ENCODE measurements at places on chromosomes 11 and 22.

- no peak for DNase-seq
Observed at GRCh38 chr11:78310500-78310909, 107.1 kb downstream of the GAB2 start.

DNA sequence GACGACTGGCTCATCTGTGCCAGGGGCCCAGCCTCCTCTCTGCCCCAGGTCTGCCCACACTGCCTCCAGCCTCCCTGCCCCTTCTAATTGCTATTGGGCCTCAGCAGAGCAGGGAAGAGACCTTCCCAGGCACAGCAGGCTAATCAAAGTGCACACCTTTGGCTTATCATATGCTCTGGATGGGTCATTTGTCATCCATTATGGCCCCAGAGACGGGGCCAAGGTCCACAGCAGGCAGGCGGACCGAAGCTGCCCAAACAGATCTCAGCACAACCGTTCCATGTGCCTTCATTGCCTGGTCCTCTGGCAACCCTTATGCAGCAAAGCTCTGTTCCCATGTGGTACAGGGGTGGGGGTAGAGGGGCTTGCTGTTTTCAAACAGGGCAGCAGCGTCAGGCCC, 66.6 kb downstream of the TP53I11 start:
- DNase-seq, result no peak

GRCh38 chr11:11966826-11967668, 41.4 kb downstream of the DKK3 start:
- peak; percentile 63 for DNase-seq

DNA sequence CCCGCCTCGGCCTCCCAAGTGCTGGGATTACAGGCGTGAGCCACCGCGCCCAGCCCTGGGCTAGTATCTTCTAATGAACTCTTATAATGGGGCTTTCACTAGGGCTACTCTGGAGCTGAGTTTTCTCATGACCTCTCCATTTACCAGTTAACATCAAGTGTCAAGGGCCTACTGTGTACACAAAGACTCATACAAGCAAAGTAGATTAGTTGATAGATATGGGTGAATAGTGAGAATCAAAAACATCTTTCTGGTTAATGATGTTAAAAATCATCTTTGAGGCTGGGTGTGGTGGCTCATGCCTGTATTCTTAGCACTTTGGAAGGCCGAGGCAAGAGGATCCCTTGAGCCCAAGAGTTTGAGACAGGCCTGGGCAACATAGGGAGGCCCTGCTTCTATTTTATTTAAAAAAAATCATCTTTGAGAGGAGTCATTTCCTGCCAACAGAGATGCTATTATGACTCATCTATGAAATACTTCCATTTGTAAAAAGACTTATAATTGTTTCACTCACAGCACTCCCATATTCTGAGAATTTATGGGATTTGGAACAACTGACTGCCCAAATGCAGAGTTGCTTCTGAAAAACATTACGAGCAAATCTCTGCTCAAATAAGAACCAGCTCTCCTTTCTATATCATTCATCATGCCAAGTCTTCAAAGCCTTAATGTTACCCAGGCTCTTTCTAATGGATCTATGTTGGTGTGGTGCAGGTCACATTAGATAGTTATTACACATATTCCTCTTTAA, 57.0 kb downstream of the GDPD4 start:
- no peak for DNase-seq

DNA sequence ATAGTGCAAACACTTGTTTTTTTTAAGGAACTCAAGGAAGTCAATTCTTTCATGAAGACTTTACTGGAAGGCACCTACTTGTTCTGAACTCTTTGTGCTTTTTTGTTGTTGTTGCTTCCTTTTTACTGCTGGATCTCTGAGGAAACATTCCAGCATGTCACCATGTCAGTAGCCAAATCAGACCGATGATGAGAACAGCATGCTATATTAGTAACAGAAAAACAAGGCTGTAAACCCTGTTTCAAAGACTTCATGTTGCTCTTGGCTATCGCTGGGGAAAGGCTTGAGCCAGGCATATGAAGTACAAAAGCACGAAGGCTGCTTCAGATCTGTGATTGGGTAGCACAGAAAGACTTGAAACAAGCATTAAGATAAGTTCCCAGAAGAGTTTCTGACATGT, 125.6 kb upstream of the SLC5A12 start:
- DNase-seq, result no peak

DNA sequence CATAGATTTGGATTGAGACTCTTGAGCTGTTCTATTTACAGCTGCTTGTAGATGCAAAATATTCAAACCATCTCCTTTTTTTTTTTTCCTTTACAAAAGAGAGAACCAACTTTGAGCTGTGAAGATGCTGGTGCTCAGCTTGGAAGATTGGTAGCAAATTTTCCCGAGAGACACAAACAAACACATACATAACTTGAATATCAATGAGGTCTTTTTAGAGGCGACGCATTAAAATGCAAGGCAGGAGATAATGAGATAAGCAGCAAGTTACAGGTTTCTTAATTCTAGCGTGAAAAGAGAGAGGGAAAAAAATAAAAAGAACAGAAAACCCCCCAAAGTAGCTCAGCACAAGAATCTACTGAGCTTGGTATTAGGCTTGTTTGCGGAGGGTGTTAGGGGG, 247.0 kb upstream of the SORL1-AS1 start:
- no peak for DNase-seq

DNA sequence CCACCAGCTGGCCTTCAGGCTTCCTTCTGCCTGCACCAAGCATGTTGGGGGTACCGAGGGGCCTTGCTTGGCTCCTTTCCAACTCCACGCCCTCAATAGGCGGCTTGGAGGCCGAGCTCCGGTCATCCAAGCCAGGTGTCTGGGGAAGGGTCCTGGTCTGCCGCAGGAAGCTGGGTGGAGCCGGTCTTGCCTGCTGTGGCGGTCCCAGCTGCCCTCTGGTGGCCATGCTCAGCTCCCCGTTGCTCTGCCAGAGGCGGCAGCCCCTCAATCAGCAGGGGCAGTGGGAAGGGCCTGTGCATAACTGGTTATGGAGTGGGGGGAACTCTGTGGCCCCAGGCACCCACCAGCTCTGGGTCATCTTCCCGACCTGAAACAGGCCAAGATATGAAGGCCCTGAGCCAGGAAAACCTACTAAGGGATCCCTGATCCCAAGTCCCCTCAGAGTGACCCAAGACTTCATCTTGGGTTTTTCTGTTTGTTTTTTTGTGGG, 3.2 kb downstream of the ARVCF start:
- peak; percentile 36 for DNase-seq

GRCh38 chr11:46331282-46331984, 15.8 kb upstream of the DGKZ start:
- DNase-seq, result no peak

DNA sequence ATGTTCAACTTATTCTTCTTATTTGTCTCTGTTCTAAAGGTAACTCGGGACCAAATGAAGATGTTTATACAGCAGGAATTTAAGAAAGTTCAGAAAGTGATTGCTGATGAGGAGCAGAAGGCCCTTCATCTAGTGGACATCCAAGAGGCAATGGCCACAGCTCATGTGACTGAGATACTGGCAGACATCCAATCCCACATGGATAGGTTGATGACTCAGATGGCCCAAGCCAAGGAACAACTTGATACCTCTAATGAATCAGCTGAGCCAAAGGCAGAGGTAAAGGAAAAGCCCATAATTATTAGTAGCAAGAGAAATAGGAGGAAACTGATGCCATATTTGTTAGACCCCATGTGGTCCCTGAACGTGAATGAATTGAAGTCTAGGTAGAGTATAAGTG, 63.3 kb downstream of the TRIM44 start:
- DNase-seq, result no peak

GRCh38 chr11:93606721-93607120, 54.8 kb upstream of the CEP295 start:
- no peak for DNase-seq

- no peak for DNase-seq
Observed at GRCh38 chr22:31122196-31122531, 602 bp upstream of the INPP5J start.

GRCh38 chr11:70233511-70233934, 30.4 kb downstream of the FADD start:
- DNase-seq, result no peak

GRCh38 chr11:119100994-119101758, 477 bp downstream of the DPAGT1 start:
- DNase-seq, result no peak

DNA sequence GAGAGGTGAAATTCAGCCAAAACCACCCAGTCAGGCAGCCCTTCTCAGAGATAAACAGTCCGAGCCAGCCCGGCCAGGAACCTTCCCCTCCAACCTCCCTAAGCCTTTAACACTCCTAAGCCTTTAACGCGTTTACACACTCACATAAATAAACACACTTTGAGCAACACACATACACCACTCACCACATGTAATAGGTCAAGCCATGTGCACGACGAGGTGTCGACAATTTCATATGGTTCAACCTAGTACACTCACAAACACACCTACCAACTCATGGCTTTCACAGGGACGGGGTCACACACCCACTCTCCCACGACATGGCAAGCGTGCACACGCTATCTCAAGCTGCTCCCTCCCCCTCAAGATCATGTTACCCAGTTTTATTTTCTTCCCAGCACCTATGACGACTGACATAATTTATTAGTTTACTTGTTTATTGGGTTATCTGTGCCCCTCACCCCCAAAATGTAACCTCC, 15.5 kb downstream of the SLC43A1 start:
- no peak for DNase-seq
